Cardiac septum (tissue), 1 donor: ENCODE measurements at places on chromosomes 11 and 22. TPM values are rescaled to one million over a fixed set of nuclear protein-coding genes. Genes with fewer than 3 reads are reported as not detected.

ABCG4 gene
- total RNA-seq: 1.0 TPM

OR52W1 gene
- not detected for total RNA-seq

EXPH5 gene
- 0.46 TPM for total RNA-seq

OR8D1 gene
- not detected for total RNA-seq

MUC15 gene
- total RNA-seq: not detected

XKR3 gene
- not detected for total RNA-seq

TIMM10 gene
- 71.6 TPM for total RNA-seq
